ENCODE measurements at places on chromosomes 1 and 21.

- DNase-seq, result no peak
Measured at GRCh38 chr1:195568389-195568788, 1039.9 kb downstream of the KCNT2 start.

DNA sequence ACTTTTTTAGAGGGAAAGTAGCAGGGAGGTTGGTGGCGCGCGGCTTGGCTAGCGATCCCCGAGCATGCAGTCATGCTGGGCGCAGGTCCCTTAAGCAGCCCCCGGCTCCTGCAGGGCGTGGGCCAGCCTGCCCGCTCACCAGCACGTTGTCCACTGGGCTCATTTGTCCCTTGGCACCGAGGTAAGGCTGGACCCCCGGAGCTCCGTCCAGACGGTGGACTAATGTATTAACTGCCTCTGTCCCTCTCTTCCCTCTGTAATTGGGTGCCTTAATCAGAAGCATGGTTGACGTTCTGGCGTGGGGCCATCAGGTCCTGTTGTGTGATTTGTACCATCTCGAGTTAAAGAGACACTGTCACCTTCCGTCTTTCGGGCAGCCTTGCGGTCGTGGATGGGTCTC is 17.7 kb downstream of the TMEM201 start:
- DNase-seq, result no peak

DNA sequence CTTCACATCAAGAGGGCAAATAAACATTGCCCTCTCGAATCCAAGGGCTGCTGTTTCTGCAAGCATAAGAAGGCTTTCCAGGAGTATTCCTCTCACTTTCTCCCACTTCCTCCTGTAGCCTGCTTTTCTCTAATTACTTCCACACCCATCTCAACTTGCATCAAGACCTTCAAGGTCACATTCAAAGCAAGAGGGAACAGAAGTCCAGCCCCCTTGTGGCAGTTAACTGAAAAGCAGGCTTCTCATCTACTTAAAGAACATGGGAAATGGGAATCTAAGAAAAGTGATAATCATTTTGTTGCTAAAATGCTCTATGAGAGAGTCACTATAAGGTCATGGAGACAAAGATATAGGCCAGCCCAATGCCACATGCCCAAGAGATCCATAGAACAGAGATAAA is 874.4 kb downstream of the KCNT2 start:
- DNase-seq, result peak; percentile 16

GRCh38 chr1:194225821-194226220 is 1039.4 kb upstream of the B3GALT2 start:
- no peak for DNase-seq

GRCh38 chr1:115133440-115133839 is 44.1 kb upstream of the TSPAN2 start:
- DNase-seq, result no peak

- no peak for DNase-seq
Measured at GRCh38 chr1:232806186-232806510, 932 bp downstream of the MAP10 start.

- DNase-seq, result no peak
Measured at GRCh38 chr1:200954434-200954833, 59.7 kb downstream of the INAVA start.

- DNase-seq, result no peak
Measured at GRCh38 chr1:53165408-53165961, 23.0 kb upstream of the SLC1A7 start.

DNA sequence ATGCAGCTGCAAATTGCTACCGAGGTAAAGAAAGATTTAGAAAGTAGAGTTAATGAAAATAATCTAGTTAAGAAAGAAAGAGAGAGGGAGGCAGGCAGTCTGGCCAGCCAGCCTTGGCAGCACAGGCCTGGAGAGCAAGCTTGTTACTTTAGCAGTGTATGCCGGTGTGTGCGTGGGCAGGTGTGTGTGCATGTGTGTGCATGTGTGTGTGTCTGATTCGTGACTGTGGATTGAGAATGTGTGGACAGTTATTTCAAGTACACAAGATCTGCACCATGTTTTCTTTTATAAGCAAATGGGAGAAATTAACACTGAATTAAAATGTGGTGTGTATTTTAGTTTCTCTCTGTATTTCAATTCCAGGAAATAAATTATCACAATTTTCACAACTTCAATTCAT is 211.6 kb downstream of the DSCAM start:
- no peak for DNase-seq

- no peak for DNase-seq
Measured at GRCh38 chr1:180773210-180773865, 139.4 kb upstream of the KIAA1614 start.

DNA sequence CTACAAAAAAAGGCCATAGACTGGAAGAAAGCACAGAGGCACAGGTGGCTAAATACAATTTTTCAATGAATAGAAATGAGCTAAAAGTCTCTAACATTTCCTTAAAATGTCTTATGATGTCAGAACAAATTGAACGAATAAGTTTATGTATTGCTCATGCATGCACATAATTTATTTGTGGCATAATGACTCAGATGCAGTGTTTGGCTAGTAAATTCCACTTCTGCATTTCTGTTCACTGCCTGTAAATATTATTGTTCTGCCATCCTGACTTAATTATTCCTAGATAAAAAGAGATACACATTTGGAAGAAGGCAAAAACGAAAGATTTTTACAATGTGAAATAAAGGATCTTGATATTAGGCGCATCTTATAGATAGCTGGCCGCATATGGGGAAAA is 26.6 kb upstream of the EXO1 start:
- DNase-seq, result no peak

DNA sequence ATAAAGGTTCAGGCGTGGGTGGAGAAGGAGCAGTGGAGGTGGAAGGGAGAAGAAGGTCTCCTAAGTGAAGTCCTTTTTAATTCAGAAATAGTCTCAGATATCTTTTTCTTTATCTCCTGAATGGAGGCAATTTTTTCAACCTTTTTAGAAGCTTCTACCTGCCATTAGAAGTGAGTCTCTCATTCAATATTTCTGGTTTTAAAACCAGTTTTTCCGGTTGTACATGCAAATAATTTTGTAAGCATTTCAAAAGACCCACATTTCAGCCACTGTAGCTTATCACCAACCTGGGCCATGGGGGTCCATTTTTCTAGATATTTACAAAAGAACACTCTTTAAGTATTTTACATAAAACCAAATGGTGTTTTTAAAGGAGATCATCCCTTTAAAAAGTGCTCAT is 1280.2 kb downstream of the NCAM2 start:
- no peak for DNase-seq

DNA sequence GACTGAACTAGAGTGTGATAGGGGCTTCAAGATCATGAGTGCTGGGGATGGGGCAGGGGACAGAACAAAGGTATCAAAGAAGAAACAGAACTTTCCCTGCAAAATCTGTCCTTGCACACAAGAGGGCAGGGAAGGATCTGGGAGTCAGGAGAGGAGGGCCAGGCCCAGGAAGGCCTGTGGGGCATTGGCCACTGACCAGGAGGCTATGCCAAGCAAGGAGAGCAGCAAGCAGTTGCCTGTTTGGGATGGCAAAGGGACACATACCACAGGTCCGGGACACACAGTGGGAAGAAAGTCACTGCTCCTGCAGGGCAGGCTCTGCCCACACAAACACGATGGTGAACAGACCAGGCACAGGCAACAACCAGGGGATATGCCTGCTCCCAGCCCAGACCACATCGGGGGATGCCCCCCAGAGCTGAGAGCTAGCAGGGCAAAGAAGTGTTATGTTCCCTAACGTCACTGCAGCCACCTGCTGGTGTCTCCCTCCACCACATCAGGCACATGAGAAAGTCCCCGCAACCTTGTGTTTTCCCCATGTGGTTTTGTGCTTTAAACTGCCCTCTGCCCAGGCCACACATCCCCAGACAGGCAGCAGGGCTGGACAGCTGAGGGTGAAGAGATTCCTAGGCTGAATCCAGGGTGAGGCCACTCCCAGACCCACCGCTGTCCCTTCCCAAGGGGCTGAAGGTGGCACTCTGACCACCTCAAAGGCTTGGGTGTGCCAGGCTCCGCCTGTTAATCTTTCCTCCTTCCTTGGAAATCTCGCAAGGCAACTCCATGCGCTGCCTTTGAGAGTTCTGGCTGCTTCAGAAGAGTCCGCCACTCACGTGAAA is 53.6 kb downstream of the KIF21B start:
- DNase-seq, result no peak

DNA sequence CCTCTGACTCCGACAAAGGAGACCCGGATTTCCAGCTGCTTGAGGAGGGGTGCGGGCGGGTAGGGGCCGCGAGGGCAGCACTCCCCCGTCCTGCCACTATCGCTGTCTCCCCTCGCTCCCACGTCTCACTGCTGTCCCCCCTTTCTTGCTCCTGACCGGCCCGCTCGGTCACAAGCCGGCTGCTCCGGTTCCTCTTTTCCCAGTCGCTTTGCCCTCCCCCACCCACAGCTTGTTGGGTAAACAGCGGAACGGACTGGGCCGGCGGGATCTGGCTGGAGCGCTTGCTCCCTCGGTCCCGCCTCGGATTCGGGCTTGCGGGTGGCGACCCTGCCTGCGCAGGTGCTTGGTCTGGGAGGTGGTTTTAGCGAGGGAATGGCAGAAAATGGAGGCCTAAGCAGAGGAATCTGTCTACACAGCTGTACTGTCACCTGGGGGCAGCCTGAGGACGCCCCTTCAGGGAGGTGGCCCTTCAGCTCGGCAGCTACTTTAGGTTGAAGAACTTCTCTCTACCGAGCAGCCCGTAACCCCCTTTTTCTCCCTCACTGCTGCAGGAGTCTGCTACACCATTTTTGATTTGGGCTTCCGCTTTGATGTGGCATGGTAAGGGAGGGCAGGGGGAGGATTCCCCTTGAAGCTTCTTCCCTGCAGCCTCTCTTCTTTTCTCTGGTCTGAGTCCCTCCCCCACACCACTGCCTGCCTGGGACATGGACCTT is 645 bp downstream of the ATP6V0B start:
- peak; percentile 29 for DNase-seq

DNA sequence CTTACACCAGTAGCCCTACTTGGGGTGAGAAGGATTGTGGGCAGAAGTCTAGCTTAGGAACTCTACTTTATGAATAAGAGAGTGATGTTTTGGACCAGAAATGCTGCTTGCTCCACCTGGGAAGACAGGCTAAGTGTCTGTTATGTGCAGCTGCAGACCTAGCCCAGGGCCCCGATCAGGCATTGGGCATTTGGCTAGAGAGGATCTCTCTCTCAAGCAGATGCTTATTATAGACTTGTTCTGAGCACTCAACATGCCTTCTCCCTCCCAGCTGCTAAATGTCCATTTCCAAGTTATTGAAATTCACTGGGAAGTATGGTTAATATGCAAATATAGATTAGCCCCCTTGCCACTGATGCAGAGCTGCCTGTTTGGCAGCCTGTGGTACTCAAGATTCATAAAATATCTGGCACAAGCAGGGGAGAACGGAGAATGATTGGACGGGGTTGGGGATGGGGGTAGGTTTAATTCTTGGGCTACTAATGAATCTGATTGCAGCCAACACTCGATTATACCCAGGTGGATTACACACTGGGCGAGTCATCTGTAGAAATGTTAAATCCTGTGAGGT is 115.9 kb downstream of the KCND3 start:
- DNase-seq, result no peak

DNA sequence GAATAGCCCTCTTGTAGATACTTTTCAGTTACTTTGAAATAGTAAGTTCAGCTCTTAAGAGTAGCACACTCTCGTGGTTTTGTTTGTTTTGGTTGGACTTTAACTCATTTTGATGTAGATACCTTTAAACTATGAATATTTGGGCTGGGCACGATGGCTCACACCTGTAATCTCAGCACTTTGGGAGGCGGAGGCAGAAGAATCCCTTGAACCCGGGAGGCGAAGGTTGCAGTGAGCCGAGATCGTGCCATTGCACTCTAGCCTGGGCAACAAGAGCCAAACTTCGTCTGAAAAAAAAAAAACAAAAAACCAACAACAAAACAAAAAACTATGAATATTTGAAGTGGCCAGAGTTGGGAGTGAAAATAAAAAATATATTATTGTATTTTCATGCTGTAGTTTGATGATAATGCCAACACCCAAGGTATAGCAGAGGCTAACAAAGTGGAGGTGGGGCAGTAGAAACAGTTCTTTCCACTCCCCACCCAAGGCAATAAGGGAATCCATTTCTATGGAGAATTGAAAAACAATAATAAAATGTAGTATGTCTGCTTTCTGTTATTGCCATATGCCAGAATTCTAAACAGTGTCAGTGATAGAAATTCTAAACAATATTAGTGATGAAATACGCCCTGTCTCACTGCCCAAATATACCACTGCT is 1.7 kb downstream of the ZNF326 start:
- no peak for DNase-seq

DNA sequence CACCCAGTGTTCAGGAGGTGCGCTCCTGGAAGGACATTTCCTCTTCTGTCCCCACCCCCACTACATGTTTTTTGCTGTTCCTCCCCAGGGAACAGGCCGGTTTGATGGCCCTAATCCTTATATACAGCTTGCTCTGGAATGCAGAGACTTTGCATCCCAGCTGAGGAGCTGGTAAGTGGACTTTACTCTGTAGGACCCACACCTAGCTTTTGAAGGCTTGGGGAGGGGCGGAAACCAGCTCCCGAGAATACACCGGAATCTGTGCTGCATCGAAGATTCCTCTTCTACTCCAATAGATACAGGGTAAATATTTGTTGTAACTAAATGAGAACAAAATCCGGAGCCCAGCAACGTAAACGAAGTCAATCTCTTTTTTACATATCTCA is 1.2 kb upstream of the CGN start:
- DNase-seq, result no peak
